NCI-H345 (cell line): ENCODE measurements at places on chromosomes 12 and 14.

DNA sequence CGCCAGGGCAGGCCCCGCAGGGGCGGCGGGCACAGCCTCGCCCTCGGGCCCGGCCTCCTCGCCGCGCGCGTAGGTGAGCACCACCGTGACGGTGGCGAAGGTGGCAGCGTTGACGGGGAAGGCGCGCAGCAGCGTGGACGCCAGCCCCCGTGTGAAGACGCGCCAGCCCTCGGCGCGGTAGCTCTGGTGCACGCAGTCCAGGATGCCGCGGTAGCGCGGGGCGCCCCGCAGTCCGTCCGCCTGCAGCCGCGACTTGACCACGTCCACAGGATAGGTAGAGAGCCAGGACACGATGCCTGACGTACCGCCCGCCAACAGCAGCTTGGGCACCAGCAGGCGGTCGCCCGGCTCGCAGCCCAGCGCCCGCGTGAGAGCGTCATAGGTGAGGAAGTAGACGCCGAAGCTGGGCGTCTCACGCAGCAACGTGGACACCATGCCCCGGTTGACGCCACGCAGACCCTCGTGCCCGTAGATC, 13.9 kb downstream of the SLC25A29 start:
- no peak for DNase-seq

DNA sequence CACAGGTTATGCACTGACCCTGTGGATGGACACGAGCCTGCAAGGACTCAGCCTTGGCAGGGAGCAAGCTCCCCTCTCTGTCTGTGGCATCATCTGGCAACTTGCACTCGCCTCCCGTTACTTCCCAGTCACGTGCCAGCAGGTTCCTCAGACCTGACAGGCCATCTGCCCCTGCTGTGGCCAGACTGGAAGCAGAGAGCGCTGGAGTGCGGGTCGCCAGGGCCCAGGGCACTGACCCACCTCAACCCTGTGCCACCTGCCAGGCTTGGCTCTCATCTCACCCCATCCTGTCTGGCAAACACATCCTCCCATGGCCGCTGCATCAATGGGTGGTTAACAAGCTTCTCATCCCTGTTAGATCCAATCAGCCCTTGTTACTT, 28.4 kb downstream of the SLC6A12 start:
- DNase-seq: no peak

GRCh38 chr12:119673634-119674033, 5.7 kb downstream of the PRKAB1 start:
- no peak for DNase-seq

DNA sequence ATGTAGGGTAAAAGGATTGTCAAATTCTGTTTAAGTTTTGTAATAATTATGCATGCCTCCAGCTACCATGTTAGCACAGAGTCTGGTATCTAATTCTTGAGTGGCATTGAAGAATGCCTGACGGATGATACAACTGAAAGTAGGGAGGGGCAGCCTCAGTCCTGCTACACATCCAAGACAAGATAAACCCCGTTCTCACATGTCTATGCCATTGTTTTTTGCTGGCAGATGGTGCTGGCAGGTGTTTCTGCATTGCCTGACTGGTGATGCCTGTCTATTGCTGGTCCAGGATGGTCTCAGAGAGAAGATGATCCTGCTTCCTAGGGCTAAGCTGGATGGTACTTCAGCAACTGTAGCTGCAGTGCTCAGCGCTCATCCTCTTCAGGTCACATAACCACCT, 245.8 kb upstream of the NAV3 start:
- peak; percentile 4 for DNase-seq

DNA sequence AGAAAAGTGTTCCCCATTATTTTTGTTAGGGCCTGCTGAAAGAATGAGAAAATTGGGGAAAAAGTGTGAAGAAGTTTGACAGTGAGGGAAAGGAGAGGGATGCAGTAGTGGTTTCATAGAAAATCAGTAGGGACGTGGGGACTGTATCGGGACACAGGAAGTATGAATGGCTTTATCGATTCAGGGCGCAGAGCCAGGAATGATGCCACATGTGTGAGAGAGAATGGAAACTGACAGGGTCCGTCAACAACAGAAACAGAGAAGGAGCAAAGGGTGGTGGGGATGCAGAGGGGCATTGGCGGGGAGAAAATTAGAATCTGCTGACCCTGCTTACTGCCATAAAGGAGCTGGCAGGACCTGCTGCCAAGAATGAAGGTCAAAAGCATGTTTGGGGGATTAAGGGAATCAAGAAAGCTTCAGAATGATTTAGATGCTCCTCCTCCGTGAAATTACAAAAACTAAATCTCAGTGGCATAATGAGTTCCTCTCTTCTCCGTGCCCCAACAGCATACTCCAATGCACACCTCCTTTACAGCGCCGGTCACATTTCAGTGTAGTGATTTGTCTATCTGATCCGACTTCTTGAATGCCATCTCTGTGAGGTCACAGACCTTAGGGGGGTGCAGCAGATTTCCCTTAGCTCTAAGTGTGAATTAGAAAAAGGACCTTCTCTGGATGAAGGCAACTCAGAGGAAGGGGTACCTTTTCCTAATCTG, 92.6 kb downstream of the EMP1 start:
- peak; percentile 83 for DNase-seq

- DNase-seq: no peak
Observed at GRCh38 chr12:67388331-67389138, 119.4 kb downstream of the CAND1 start.

- DNase-seq: no peak
Observed at GRCh38 chr12:11896417-11896929, 174.3 kb upstream of the BCL2L14 start.

DNA sequence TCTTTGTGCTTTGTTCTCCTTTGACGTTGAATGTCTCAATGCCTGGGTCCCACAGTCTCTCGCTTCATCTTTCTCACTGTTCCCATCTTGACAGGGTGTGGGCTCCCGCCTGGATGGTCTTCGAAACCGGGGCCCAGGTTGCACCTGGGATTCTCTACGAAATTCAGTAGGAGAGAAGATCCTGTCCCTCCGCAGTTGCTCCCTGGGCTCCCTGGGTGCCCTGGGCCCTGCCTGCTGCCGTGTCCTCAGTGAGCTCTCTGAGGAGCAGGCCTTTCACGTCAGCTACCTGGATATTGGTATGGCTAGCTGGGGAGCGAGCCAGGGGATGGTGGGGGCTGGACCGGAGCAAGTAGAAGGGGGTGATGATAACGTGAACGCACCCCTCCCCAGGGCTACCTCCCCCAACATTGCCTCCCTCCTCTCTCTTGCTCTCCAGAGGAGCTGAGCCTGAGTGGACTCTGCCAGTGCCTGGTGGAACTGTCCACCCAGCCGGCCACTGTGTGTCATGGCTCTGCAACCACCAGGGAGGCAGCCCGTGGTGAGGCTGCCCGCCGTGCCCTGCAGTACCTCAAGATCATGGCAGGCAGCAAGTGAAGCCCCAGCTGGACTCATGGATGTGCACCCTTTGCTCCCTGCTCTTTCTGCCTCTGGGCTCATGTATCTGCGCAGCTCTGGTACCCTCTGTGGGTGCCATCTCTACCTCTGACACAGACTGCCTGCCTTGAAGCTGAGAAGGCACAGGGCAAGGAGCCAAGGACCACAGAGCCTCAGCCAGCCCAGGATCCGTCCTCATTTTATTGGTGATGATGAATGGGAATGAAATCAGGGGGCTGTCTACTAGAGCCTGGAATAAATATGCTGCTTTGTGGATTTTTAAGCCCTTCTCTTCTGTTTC, 1.5 kb downstream of the NPFF start:
- DNase-seq: no peak

- DNase-seq: no peak
Observed at GRCh38 chr14:51960866-51961265, 28.5 kb upstream of the RTRAF start.

- peak; percentile 34 for DNase-seq
Observed at GRCh38 chr12:107670999-107671643, 14.5 kb upstream of the PWP1 start.
